ENCODE measurements at places on chromosomes 4 and X.

DNA sequence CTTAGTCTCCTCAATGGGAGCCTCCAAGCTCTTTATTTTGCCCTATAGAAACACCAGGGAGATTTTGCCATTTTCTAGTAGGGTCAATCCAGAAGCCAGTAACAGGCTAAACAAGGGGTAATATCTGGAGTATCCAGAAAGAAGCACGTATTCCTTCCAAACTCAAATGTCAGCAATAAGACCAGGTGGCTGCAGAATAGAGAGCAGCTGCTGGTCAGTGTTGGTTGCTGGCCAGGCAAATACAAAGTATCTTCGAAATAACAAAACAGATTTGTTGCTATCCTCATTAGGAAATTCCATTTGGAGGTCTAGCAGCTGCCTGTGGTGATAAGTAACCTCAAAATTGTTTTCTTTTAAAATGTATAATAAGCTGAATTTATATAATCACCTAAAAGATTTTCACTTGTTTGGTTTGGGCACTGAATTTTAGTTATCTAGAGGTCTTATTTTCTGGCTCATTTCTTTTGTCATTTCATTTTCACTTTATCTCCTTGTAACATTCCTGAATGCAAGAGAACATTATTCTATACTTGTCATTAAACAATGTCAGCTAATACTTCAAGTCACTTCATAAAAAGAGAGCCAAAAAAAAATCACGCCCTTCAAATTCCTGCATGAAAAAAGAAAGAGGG, 320.6 kb downstream of the DTHD1 start:
- DNase-seq, result no peak

- no peak for DNase-seq
These were observed 28.0 kb downstream of the PDHA2 start for GRCh38 chr4:95867919-95868318.

- no peak for DNase-seq
These were observed 72.1 kb downstream of the PARM1 start for GRCh38 chr4:75004755-75005668.

DNA sequence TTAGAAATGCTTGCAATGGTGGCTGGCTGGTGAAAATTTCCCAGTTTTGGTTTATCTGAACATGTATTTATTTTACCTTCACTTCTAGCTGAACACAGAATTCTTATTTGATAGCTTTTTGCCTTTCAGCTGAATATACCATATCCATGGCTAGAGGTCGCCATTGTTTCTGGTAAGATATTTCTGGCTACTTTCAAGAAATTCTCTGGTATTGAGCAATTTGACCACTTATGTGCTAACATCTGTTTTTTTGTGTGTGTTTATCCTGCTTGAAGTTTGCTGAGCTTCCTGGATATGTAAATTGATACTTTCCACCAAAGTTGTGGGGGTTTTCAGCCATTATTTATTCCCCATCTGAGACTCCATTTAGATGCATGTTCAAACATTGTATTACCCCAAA, 75.4 kb downstream of the FBXW7 start:
- no peak for DNase-seq

DNA sequence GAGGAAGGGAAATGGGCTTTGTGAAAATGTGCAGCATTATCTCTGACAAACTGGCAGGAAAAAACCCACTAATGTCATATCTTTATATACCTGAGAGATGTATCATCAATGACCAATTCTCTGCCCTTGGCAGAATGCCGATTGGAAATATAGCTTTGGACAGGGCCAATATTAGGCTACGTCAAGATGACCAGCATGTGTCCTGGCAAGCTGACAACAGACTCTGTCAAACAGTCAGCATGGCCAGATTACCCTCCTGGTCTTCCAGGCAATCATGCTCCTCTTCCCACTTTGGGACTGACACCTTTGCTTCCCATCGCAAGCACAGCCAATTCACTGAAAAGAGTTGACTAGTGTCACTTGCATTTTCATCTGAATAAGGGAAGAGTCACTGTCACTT, 57.0 kb downstream of the SORBS2 start:
- DNase-seq, result no peak

- DNase-seq, result peak; percentile 89
These were observed 580 bp upstream of the MMGT1 start for GRCh38 chrX:135974279-135974856.

- DNase-seq, result no peak
These were observed 273.0 kb downstream of the SLC7A11 start for GRCh38 chr4:137968956-137969678.

DNA sequence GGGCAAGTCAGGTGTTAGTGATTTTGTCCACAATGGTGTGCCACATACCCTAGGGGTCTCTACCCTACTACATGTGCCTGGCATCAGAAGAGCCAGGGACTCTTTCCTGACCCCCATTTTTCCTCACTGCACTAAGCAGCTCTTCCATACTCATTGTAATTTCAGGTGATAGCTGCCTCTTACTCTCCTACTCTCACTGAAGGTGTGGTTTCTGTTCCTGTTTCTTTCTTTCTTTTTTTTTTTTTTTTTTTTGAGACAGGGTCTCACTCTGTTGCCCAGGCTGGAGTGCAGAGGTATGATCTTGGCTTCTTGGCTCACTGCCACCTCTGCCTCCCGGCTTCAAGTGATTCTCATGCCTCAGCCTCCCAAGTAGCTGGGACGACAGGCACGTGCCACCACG, 164.9 kb upstream of the USP9X start:
- DNase-seq, result no peak

DNA sequence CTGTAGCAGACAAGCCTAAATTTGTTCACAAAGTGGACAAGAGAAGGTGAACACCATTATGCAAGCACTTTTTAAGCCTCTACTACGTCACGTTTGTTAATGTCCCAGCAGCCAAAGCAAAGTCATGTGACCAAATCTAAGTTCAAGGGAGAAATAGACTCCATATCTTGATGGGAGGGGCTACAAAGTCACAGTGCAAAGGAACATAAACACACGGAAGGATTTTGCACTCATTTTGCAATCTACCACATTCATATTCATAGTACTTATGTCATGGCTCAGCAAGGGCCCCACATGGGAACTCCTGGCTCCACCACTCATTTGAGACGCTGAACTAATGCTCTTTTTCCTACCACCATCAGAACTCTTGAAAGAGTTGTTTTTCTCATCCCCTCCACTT, 139.0 kb upstream of the JADE1 start:
- no peak for DNase-seq

- DNase-seq, result no peak
These were observed 104.4 kb upstream of the MYOZ2 start for GRCh38 chr4:119031218-119031617.

GRCh38 chr4:134070174-134070573, 131.4 kb downstream of the PABPC4L start:
- DNase-seq, result no peak

DNA sequence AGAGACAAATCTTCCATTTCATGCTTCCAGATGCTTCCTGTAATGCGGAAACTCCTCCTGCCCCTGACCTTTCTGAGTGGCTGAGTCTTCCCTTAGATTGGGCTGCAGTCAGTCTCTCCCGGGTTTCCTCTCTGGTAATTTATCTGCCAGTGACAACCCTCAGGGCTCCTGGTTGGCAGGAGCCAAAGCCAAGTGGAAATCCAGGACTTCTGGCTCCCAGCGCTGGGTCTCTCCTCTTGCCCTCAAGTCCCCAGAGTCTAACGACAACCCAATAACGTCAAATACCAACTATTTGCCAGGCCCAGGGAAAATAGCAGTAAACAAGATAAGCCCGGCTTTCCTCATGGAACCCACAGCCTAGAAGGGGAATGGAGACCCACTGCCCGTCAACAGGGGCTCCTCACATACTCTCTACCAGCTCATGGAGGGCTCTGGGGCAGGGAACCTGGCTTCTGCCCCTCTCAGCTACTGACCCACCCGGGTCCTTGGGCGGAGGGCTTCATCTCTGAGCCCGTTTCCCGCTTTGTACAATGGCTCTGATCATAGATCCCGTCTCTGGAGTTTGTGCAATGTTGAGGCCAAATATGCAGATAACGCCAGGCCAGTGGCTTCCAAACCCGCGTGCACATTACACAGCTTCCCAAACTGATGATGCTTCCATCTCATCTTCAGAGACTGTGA, 1.1 kb upstream of the TBC1D14 start:
- no peak for DNase-seq

- DNase-seq, result no peak
These were observed 1021.8 kb upstream of the INTU start for GRCh38 chr4:126610933-126611332.

Data from HEK293T (cell line).